ENCODE measurements at places on chromosomes 2 and 18. TPM values are rescaled to one million over a fixed set of nuclear protein-coding genes. Genes with fewer than 3 reads are reported as not detected.

DNA sequence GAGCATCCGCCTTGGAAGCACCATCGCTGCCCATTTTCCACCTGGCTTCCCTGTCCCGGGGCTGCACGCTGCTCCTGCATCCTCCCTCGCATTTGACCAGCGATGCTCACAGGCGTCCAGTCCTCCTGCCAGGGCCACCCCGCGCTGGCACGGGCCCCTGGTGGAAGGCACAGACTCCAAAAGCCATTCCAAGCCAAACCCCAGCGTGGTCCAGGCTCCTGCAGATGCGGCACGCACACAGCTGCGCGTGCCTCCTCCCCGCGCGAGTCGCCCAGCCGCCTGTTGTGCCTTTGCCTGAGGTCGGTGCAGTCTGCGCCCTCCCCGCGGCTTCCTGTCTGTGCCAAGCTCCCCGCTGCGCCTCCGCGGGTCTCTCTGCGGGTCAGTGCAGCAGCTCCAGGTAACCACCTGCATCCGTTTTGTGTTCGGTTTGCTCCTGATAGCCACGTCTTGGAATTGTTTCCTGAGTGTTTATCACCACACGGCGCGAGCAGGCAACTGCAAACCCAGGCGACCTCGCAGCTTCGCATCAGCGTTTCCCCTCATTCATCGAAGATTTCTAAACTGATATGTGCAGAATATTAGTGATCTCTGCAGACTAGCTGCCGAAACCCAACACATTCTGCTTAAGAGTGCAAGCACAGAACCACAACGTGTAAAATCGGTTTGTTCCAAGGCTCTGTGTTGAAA, 65.2 kb upstream of the SALL3 start:
- DNase-seq = no peak

DNA sequence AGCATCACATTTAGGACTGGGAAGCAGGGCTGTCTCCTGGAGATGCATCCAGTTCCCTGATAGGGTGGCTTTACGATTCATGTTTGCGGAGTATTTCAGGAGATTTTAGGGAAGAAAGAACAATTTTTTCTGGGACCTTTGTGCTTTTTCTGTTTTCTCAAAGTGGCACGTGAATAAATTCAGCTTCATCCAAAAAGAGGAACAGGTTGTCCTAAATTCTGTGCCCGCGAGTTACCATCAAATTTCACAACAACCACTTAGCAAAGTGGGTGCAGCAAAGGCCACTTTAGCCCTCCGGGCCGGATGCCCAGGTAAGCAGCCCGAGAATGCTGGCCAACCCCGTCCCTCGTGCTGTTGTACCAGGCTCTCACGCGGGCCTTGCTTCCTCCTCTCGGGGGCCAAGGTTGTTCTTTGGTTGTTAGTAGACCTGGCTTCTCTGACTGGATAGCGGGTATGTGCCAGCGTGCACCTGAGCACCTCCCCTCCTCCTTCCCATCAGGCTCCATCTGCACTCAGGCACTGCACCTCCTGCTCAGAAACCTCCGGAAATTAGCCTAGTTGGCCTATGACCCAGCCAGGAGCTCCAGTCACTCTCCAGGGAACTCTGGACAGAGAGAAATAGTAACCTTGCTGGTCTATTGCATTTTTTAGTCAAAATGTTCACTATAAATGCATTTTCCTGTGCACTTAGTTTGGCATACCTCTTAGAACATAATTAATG, 83.0 kb downstream of the CMPK2 start:
- no peak for DNase-seq

- no peak for DNase-seq
Observed at GRCh38 chr2:150309311-150310080, 178.0 kb downstream of the RND3 start.

GRCh38 chr18:12883372-12883683, 709 bp downstream of the PTPN2 start:
- no peak for DNase-seq

- DNase-seq = no peak
Observed at GRCh38 chr2:1494257-1494656, 81.0 kb downstream of the TPO start.

GRCh38 chr2:29057006-29057405, 17.3 kb downstream of the PCARE start:
- DNase-seq = no peak

- no peak for DNase-seq
Observed at GRCh38 chr18:1392046-1392445, 487.4 kb downstream of the ADCYAP1 start.

DNA sequence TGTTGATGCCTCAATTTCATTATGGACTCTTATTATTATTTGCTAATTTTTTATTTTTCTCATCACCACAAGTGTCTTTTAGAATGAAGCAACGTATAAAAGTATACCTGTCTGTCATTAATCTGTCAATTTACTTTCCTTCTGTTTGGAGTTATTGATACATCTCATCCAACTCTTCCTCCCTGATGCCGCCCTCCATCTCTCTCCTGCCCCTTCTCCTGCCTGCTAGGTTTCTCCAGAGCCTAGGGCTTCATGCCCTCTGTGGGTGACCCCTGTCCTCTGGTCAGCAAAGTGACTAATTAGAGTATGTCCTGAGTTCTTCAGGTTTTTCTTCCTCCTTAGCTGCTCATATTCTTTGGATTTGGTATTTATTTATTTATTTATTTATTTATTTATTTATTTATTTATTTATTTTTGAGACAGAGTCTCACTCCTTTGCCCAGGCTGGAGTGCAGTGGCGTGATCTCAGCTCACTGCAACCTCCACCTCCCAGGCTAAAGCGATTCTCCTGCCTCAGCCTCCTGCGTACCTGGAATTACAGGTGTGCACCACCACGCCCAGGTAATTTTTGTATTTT, 162.5 kb upstream of the MYCN start:
- no peak for DNase-seq

- DNase-seq = peak; percentile 82
Observed at GRCh38 chr2:98479959-98480524, 35.4 kb downstream of the INPP4A start.

DNA sequence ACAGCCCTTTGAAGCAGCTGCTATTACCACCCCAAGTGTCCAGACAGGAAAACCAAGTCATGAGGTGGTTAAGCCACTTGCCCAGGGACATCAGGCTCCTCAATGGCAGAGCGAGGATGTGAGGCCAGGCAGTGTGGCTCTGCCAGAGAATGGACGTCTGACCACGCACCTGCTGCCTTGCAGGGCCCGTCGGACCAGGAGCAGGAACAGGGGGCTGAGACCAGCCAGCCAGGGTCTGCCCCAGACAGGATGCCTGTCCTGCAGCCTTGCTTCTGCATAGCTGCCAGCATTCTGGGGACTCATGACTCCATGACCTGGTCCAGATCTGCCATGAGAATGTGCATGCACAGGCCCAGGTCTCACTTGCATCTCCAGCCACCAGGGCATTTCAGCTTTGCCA, 52.0 kb downstream of the BCL2L11 start:
- no peak for DNase-seq

DNA sequence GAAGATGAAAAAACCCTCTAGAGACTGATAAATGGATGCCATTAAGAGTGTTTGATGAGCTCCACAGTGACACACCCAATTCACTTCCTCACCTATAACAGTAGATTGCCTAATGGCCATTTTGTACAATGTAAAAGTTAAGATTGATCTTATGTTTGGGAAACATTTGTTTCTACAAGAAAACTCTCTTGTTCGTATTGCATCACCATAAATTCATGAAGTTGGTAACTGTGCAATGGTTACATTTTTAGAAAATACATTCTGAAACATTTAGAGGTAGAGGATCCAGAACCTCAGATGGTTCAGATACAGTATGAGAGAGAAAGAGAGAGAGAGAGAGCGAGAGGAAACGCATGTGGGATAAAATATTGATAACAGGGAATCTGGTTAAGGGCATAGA, 31.8 kb downstream of the DAPL1 start:
- DNase-seq = no peak

DNA sequence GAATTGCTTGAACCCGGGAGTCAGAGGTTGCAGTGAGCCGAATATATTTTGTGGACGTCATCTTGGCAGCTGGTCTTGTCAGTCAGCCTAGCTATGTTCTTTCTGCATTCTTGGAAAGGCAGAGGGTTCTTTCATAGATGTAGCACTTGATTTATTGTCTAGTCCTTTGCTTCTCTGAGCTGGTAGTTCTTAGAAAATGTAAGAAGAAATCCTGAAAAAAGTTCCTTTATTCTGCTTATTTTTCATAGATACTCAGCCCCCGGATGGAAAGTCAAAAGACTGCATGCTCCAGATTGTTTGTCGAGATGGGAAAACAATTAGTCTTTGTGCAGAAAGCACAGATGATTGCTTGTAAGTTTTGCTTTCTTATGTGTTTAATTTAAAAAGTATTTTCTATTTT, 21.3 kb downstream of the PLEKHB2 start:
- DNase-seq = no peak

DNA sequence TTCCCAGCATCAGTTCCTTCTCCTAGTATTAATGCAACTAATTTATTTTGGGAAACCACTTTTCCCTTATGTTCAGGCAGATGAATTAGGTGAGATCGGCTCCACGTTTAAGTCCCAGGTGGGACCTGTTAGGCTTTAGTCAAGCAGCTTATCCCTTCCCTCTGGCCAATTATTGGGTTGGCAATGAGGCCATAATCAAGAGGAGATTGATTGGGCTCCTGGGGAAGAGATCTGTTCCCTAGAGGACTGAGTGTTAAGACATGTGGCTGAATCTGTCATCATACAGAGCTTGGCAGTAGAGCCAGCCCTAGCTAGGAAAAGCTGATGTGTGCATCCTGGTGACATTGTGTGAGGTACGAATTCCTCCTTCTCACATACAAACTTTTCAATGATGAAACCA, 104.4 kb downstream of the PTH2R start:
- no peak for DNase-seq

DNA sequence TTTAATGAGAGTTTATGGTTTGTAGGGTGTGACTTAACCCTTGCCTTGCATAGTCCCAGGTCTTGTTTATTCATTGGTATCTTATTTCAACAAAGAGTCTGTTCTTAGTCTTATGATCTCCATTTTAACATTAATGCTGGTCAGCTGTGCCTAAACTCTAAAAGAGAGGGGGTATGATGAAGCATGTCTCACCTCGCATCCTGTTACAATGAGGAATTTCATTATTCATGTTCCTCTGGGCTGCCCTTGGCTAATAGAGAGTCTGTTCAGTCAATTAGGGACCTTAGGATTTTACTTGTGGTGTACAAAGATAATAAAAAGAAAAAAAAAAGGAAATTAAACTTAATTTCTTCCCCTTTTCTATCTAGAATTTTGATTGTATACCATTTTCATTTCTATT, 831.9 kb upstream of the CDH2 start:
- DNase-seq = no peak

- DNase-seq = no peak
Observed at GRCh38 chr2:145040433-145040832, 520.5 kb upstream of the ZEB2 start.

DNA sequence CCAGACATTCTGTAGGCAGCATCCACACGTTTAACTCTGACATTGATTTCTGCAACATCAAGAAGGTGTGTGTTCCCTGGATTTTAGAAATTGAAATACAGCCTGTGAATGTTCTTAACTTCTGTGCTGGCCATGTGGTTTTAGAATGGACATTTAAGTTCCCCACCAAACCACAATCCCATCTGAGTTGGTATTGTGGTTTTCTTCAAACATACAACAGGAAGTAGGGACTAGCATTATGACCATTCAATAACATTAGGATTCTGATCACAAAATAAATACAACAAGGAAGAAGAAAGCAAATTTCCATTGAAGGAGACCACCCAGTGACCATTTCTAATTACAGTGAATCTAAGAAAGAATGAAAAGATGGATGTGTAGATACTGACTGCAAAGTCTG, 51.2 kb downstream of the MAP3K20 start:
- no peak for DNase-seq

DNA sequence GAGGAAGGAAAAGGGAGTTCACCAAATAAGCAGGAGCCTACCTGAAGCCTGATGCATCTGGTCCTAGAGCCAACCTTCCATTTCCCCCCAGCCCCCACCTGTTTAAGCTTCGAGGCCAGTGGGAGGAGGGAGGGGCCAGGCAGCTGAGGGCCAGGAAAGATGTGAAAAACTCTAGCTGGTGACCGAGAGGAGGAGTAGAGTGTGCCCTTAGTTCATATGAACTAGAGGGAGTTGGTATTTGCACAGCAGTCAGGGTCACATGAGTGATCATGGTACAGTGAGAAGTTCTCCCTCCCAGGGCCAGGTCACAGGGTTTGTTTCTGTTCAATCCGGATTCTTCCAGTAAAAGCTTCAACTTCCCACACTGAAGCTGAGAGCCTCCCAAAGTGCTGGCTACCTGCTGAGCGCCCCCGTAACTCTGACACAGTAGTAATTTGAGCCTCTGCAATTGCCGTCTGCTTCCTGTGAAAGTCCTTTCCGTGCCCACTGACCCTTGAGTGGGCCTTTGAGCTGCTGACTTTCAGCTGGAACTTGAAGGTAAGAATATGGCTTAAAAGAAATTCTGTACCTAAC, at the start of gene SULT1C2:
Gene SULT1C2 (plus strand): TSS at position 362 of the 573 bp plus-strand sequence. CDS start 4,773 bp downstream, outside the sequence.
- DNase-seq = no peak

GRCh38 chr2:43572244-43572643, 23.6 kb downstream of the THADA start:
- DNase-seq = no peak

DNA sequence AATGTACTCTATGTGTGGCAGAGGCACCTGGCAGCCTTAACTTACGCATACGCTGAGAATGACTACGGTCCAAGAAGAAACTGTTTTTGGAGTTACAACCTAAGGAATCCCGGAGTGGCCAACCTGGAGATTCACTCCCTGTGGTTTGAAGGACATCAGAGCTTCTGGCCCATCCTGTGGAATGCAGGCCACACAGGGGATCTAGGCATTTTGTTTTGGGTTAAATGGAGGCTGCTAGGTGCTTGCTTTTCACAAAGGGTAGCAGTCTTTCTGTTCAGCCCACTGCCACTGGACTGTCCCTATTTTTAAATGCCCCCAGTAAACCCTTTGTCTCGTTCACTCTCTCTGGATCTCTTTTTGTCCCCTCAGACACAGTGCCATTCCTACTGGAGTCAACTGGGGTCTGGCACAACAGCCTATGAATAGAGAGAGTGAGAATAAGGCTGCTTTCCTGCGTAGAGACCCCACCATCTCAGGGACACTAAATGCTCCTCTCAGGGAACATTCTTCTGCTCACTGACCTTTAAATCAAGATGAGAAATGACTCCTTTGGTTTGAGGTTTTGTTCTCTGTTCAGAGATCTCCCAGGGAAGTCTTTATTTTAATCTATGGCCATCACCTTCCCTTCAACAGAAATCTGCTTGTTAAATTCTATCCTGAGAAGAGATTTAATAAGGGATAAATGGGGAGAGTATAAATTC, 124.9 kb downstream of the B3GNT2 start:
- DNase-seq = no peak

Gene HOXD12
- total RNA-seq = 1.9 TPM

Gene GTF2A1L
- total RNA-seq = 99.9 TPM

Gene TTL
- total RNA-seq = 8.4 TPM

Gene HOXD1
- total RNA-seq = 0.48 TPM

Gene AGXT
- total RNA-seq = 0.48 TPM

Gene TLX2
- total RNA-seq = not detected

Gene CD207
- total RNA-seq = 0.96 TPM

Gene DSG3
- total RNA-seq = 34.7 TPM

Gene ALPI
- total RNA-seq = 2.9 TPM

Gene C1QL2
- 0.48 TPM for total RNA-seq

Gene ABCB11
- total RNA-seq = 7.9 TPM
